ENCODE measurements at places on chromosomes 2 and 18.
A peak's percentile ranks its signal among the peaks of the same experiment; 100 is the strongest.

DNA sequence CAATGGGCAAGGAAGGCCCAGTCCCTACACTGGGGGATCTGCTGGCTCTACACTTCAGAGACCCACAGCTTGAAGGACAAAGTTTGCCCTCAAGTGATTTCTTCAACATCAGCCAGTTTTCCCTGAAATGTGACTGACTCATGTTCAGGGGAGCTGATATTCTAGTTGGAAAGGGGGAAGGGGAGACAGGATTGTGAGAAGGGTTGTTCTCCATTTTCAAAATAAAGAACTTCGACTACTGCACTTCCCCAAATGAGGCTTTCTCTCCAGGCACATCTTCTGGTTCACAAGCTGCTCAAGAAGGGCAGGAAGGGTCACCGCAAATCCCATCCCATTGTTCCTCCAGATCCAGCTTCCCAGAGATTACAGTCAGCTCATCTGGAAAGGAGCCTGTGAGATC is 117.6 kb downstream of the BCL2L11 start:
- DNase-seq = no peak

GRCh38 chr18:70142001-70142400 is 63.5 kb downstream of the RTTN start:
- DNase-seq = no peak

- no peak for DNase-seq
Observed at GRCh38 chr2:43099797-43100196, 126.6 kb downstream of the ZFP36L2 start.

DNA sequence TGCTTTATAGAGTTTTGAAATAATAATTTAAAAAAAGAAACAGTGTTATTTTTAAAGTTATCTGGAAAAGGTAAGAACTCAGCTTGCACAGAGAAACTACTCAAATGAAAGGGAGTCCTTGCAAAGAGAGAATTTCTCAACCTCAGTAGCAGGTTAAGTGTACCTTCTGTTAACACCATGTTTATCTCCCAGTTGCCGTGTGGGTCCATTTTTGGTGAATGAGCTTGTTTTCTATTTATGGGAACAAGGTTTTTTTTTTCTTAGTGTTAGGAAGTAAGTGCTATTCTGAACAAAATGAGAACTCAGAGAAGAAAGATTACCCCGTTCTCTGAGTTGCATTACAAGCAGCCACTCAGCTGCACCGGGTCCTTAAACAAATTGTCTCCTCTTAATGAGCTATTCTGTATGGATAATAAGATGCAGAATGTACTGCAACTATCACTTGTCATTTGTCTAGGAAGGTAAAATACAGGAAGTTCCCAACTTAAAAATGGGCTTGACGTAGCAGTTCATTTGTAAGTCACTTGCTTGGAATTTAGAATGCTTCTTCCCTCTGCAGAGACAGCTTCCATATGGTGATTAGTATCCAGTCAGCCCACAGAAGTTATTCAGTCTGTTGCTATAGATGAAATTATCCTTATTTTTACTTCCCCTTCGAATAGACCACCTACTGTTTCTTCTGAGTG is 74.9 kb downstream of the LTBP1 start:
- DNase-seq = no peak

GRCh38 chr2:229927817-229928321 is 5.6 kb downstream of the FBXO36 start:
- no peak for DNase-seq

GRCh38 chr2:61949714-61950560 is 44.5 kb downstream of the COMMD1 start:
- DNase-seq = no peak

DNA sequence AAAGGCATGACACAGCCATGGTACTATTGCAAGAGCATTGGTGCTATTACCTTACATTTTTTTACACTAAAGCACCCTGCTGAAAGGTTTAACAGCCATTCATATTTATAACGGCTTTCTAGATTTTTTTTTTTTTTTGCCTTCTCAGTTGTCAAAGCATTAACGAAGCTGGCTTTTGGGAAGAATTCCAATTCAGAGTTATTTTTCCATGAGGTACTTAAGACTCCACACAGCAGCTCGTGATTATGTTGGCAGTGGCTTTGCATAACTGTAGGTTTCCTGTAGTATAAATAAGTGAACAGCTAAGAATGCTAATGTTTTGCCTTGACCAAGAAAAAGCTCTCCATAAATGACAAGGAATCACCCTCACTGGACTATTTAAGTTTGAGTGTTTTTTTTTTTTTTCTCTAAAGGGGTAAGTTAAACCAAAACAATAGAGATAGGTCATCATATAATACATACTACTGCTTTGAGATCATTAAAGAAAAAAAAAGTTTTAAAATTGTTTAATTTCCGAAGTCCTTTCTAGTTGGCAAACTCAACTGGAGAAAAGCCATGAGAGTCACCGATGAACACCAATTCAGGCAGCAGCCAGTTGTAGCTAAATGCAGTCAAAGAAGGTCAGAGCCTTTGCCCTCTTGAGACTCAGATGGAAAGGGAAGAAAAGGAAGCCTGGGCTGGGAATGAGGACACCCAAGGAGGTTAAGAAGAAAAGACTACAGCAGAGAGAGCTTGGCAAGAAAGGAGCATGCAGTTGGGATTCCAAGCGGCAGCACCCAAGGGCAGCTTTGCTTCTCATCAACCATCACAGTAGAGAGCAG is 187.4 kb upstream of the NCKAP5 start:
- no peak for DNase-seq

DNA sequence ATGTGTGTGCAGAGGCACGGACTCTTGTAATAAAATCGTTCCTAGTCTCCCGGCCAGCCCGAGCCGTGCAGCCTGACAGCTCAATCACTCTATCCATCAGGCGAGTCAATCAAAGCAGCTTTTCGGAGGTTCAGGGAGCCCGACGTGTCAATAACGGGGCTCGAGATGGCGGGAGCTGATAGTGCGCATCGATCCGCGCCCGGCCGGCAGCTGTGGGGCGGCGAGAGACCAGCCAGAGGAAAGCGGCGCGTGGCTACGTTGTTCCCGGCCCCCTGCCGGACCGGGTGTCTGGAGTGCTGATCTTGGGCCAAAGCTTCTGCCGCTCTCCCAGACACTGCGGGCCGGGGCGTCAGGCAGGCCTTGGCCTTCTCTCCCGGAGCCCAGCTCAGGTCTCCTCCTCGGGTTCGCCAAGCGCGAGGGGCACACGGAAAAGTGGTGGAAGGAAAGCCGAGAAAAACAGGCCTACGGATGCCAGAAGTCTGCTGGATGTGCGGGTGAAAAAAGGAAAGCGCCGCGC is 2.4 kb downstream of the EN1 start:
- DNase-seq = no peak

GRCh38 chr2:189545418-189545817 is 35.2 kb downstream of the SLC40A1 start:
- DNase-seq = no peak

GRCh38 chr2:24613154-24613814 is 122.2 kb downstream of the NCOA1 start:
- DNase-seq = peak; percentile 62

DNA sequence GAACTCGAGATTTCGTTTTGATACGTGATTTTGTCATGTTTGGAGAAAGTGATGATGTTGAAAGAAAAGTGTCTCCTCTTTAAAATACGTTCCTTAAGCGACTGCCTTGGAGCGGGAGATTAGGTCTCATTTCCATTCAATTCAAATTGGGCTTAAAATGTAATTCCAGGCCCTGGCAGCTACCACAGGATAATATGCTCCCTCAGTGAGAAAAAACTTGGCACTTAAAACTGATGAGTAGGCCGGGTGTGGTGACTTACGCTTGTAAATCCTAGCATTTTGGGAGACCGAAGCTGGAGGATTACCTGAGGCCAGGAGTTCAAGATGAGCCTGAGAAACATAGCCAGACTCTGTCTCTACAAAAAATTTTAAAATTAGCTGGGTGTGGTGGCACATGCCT is 146.3 kb upstream of the L3MBTL4 start:
- no peak for DNase-seq

DNA sequence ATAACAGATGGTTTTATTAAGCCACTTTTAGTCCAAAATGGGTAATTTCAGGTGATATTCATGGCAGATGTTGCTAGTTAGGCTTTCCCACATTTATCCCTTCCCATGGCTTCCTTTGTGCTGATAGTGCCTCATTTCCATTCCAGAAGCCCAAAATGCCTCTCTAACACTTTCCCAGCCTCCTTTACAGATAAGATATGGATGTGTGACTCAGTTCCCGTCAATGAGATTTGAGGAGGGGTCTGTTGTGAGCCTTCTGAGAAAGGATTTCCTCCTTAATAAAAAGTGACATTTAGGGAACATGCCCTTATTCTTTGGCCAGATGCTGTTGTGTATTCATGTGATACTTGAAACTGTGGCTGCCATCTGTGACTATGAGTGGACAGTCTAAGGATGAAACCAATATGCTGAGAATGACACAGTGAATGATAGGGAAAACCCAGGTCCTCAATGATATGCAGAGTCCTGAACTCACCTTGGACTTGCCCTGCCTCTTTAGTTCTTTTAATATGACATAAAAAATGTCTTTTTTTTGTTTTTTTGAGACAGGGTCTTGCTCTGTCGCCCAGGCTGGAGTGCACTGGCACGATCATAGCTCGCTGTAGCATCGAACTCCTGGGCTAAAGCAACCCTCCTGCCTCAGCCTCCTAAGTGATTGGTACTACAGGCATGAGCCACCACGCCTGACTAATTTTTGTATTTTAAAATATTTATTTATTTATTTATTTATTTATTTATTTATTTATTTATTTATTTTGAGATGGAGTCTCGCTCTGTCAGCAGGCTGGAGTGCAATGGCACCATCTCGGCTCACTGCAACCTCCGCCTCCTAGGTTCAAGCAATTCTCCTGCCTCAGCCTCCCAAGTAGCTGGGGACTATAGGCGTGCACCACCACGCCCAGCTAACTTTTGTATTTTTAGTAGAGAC is 5.8 kb upstream of the ACSL3 start:
- DNase-seq = no peak

DNA sequence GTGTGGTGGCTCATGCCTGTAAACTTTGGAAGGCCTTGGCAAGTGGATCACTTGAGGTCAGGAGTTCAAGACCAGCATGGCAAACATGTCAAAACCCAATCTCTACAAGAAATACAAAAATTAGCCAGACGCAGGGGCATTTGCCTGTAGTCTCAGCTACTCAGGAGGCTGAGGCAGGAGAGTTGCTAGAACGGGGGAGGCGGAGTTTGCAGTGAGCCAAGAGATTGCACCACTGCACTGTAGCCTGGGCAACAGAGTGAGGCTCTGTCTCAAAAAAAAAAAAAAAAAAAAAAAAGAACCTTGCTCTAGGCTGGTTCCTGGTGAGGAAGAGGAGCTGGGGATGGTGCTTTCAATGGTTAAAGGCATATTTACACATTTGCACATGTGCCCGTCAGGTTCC is 129.4 kb downstream of the LYPD6B start:
- DNase-seq = no peak

DNA sequence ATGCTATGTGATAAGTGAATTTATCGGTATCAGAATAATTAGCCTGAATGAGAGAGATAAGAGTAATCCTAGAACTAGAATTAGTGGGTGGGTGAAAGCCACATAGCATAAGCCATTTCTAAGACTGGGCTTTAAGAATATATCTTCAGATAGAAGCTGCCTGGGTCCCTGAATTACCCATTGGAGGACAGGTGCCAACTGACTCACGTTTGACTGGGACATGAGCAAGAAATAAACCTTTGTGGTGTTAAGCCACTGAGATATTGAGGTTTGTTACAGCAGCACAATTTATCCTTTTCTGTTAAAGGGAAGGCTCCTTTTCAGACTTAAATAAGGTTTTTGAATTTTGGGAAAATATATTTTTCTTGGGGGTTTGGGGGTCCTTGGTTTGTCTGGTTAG is 95.9 kb downstream of the POLE4 start:
- peak; percentile 57 for DNase-seq

GRCh38 chr2:99572373-99573164 is 82.8 kb upstream of the REV1 start:
- no peak for DNase-seq

GRCh38 chr2:17709897-17710296 is 43.7 kb downstream of the SMC6 start:
- peak; percentile 11 for DNase-seq

- DNase-seq = no peak
Observed at GRCh38 chr2:105753380-105753779, 8.7 kb downstream of the NCK2 start.

- no peak for DNase-seq
Observed at GRCh38 chr2:199818026-199818425, 33.0 kb downstream of the FTCDNL1 start.

- DNase-seq = no peak
Observed at GRCh38 chr2:127146820-127147502, 40.0 kb upstream of the BIN1 start.

DNA sequence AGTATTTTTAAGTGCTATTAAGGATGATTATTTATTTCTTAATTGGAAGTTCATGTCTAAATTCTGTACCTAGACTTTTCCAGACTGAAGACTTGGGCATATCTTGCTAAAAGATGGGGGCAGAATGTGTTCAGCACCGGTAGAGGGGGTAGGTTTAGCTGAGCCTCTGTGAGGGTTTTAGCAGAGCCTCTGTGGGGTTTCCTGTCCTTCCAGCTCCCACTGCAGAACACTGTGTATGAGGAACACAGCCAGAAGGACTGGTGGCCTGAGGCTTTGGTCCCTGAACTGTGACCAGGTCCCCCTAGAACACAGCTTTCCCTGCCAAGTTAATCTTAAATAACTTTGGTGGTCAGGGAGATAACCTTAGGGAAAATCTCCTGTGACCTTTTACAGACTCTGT is 123.4 kb upstream of the EPC2 start:
- no peak for DNase-seq

- no peak for DNase-seq
Observed at GRCh38 chr2:205564346-205565141, 117.8 kb upstream of the NRP2 start.

- DNase-seq = no peak
Observed at GRCh38 chr2:87995756-87996155, 20.6 kb downstream of the RNU2-63P start.

- no peak for DNase-seq
Observed at GRCh38 chr18:24995755-24996154, 356.2 kb downstream of the ZNF521 start.

DNA sequence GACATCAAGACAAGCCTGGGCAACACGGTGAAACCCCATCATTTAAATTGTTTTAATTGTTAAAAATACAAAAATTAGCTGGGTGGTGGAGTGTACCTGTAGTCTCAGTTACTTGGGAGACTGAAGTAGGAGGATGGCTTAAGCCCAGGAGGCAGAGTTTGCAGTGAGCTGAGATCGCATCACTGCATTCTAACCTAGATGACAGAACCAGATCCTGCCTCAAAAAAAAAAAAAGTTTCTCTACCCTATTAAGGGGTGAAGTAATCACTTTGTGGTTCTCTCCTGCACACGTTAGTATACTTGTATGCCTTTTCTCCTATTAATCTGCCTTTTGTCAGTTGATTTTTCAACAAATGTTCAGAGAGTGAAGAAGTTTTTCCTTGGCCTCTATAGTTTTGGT is 18.1 kb upstream of the PUM2 start:
- no peak for DNase-seq
